ENCODE measurements at places on chromosomes 3 and 15.

DNA sequence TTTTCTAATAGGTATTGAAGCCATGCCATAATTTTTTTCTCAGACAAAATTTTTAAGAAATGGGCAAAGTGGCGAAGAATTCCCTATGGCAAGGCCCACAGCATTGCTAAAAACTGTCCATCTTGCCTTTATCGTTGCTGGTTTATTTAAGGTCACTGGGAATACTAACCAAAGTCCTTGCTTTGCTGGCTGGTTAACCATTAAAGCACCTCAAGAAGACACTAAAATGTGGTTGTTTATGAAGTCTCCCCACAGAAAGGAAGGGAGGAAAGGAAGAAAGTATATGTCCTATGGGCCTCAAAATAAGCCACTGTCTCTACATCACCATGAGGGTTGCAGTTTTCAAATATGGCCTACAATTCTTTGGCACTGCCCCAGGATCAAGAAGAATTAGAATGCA, 13.2 kb downstream of the SH3BP5 start:
- no peak for DNase-seq

DNA sequence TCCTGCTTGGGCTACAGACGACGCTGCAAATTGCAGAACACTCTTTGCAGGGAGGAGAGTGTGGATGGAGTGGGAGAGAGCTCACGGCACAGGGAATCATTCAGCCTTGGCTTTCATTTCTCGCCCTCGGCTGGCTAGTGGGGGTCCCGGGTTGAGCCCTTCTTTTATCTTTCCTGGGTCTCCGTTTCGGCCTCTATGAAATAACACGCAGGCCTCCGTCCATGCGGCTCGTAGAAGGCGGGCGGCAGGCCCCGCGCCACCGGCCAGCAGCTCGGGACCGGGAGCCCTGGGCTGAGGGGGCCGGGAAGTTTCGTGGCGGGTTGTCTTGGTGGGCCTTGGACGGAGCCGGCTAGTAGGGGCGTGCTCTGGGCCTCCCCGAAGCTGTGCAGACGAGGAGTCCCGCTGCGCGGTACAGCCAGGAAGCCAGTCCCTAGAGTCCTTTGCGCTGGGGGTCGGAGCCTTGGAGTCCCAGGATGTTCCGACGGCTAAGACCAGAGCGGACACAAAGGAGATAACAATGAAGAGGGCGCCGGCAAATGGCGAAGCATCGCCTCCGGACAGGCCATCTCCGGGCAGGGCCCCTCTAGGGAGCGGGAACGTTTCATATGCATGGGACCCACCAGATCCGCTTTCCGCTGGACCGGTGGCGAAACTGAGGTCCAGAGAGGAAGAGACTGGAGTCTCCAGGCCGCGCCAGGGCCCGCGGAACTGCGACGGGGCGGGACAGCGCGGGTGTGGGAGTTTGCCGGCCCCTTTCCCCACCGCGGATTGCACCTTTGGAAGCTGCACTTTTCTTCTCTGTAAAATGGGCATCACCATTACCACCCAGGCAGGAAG, 4.3 kb downstream of the RNU6-1 start:
- DNase-seq, result no peak

GRCh38 chr3:106836906-106837305, 540.3 kb upstream of the CCDC54 start:
- DNase-seq, result no peak

DNA sequence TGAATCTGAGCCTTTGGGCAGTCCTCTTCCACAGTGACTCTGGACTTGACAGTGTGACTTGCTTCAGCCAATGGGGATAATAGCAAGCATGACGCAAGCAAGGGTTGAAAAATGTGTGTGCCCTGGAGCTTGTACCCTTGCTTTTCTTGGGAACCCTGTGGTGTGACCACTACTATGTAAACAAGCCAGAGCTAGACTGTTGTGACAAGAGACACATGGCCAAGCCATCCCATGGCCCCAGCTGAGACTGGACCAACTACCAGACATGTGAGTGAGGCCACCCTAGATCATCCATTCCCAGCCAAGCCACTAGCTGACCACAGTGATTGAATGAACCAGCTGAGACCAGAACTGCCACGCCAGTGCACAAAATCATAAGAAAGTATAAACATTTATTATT, 11.8 kb downstream of the MYO1E start:
- DNase-seq, result no peak

- no peak for DNase-seq
These were observed 91.4 kb downstream of the CTNNB1 start for GRCh38 chr3:41290736-41291135.

GRCh38 chr15:94840794-94841783, 609.7 kb downstream of the MCTP2 start:
- no peak for DNase-seq

DNA sequence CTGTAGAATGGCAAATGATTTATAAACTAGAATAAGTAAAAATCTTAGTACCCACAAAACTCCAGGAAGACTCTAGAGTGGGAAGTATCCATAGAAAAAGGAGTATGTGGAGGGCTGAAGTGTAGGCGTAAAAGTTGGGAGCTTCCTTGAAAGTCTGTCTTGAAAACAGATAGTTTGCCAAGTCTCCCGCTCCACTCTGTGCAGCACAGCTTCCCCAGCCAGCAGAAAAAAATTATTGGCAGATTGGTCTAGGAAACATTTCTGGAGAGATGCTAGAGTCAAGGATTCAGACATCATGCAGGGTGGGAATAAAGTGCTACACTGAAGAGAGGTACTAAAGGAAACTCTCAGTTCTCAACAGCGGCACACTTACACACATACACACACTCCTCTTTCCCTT, 53.4 kb upstream of the CD200R1L start:
- no peak for DNase-seq

GRCh38 chr3:193594946-193595689, 2.1 kb downstream of the OPA1 start:
- no peak for DNase-seq

DNA sequence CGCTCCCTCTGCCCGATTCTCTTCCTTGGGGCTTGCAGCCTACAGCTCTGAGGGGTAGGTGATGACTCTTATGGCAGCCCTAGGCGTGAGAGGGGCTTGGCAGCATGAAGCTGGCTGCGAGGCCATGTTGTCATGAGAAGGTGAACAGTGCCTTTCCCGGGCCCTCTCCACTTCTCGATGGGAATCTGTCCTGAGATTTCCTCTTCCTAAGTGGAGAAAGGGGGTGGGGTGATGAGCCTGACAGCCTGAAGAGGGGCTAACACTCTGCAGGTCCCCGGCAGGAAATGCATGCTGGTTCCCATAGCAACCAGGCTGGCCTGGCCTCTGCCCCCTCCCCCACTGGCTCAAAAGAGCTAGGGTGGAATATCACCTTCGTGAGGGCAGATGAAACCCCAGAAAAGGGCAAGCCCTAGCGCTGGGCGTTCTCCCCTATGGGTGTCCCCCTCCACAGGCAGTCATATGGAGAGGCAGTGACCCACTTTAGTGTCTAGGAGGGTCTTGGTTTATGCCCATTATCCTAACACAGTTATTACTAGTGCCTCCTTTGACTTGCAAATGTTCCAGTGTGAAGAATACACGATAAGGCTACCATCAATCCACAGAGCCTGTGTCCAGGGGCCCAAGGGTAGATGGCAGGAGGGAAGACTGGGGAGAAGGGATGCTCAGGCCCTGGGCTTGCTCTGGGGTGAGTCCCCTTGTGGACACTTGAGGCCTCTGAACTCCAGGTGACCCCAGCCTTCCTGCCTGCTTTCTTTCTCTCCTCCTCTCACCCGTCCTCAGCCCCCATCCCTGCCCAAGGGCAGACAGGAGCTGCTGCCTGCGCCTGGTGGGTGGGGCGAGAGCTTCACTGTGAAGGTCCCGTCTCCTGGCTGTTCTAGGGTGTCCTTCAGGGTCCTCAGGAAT, 13.2 kb downstream of the EPHB3 start:
- DNase-seq, result no peak

- no peak for DNase-seq
These were observed 2.7 kb upstream of the DMXL2 start for GRCh38 chr15:51625236-51625635.

DNA sequence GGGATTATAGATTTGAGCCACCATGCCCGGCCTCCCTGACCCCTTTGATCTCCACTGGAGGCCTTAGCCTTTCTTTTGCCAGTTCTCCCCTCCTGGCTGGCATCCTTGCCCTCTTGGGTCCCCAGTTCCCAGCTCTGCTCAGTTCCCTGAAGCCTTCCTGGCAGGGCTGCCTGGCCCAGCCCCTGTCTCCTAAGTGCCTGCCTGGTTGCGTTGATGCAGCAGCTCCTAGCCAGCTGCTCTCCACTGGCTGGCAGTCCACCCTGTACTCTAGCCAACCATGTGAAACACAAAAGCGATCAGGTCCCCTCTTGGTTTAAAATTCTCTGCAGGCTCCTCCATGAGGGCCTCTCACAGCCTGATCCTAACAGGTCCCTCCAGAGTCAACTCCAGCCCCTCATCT, 184.7 kb downstream of the RAB11A start:
- DNase-seq, result no peak

DNA sequence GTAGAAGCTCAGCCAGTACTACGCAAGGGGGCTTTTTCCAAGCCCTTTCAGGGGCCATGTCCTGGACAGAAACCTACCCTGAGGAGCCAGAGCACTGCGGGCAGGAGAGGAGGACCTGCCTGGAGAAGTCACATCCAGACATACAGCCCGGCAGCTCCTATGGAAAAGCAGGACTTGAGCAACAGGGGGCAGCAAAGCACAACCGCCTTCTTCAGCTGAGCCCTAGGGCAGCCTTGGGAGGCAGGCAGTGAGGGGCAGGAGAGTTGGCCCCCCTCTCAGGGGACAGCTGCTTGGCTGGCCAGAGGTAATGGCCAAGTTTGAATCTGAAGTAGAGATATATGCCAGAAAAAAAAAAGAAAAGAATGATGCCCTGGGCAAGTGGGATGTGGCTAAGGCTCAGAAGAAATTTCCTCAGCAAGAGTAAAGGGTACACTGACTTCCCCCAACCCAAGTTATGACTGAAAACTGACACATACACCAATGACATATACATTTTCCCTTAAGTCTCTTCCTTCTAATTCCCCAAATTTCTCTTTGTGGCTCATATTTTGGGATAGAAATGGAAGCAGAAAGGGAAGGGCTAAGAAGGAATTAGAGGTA, 56.9 kb downstream of the CYP19A1 start:
- DNase-seq, result no peak

DNA sequence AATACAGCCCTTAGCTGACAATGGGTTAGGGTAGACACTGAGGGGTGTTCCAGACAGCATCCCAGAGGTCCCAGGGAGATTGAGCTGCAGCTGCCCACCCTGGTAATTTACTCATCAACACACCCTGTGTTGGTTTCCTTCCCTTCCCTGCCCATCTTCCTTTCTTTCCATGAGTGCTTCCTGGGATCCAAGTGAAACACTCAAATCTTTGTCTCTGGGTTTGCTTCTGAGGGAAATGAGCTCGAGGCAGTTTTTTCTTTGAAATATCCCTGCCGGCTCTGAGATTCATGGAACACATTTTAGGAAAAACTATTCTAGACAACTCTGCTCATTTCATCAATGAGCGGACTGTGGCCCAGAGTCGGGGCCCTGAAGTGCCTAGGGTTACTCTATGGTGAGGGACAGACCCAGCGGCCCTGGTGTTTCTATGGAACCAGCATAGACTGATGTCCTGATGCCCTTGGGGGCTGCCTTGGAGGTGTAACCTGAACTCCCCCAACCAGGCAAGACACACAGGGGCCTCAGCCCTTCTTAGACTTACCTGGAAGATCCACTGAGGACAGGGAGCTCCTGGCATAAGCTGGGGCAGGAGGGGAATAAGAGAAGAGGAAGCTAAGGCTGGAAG, 14.9 kb upstream of the CSRNP1 start:
- DNase-seq, result no peak

DNA sequence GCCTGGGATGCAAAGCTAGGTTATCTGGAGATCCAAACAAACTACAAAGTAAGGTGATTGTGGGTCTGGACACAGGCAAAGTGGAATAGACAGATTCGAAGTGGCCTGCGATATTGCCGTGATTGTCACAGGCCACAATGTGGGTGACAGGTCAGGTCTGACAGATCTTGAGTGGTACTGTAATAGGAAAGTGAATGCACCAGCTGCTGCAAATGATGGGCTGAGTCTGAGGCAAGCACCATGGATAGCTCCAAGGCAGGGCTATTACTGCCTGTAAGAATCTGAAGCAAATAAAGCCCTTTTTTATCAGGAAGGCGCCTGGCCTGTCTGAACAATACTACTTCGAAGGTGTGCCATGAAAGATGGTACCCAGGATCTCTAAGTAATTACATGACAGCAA, 10.0 kb downstream of the ARMC8 start:
- no peak for DNase-seq

DNA sequence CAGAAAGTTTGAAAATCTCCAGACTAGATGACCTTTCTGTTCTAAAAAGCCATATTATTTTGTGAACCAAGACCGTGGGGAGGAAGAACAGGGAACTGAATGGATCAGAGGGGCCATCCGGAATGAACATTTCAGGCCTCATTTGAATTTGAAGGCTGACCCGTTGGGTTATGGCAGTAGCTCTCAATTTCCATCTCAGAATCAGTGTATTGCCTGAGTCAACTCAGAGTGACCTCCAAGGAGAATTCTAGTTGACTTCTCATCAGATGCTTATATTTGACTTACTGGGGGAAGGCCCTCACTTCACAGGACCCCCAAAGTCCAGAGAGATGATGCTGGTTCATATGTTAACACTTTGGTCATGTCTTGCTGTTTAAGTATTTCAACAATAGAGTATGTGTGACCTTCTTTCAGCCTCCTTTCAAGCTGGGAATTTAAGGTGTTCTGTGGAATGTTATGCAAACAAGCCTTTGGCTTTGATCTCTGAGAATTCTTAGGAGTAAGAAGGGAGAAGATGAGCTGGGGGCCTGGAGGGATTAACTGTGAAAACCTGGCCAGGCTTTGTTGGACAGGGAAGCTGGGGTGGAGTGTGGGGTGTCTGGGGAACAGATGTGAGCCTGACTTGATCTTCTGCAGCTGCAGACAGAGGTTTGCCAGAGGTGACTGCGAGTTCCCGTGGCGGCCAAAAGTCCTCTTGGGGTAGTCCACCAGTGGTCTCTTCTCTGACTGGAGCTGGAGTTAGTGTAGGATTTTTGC, 111.2 kb upstream of the RGMA start:
- DNase-seq, result no peak

DNA sequence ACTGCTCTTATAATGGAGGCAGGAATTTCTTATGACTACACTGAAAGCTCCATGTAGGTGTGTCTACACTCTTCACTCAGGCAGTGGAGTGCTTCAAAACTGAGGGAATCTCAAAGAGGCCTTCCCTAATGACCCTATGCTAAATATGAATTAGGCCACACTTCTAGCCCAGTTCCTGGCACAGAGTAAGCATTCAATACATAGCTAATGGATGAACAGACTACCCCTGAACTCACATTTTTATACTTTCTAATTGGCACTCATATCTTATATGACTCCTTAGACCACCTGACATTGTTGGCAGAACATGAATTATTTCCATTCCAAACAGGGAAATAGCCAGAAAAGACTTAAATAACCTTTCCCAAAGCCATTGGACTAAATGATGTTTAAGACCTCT, 3.4 kb downstream of the RARRES1 start:
- DNase-seq, result no peak

DNA sequence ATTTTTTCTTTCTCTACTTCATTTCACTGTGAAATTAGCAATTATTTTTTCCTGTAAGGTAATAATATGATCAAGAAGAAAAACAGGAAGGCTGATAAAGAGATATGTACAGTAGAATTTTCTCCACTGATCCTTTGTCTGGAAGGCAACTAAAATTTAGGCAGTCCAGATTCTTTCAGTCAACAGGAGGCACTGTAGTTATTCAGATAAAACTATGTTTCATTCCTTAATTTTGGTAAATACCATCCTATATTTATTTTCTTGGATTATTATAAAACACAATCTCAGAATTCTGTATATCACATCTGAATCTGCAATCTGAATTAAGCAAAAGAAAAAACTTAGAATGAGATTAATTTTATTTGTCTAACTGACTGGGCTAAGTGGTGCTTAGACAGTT, 343.2 kb downstream of the LSAMP start:
- DNase-seq, result no peak

GRCh38 chr3:143809121-143809621, 39.1 kb downstream of the SLC9A9 start:
- DNase-seq, result no peak

All from stimulated activated CD8-positive, alpha-beta memory T cell treated with anti-CD3 and anti-CD28 coated beads, Interleukin-7, amount 100 ng/mL, for 24 hours (primary cell).